Jurkat, Clone E6-1 (cell line): ENCODE measurements at places on chromosomes 4 and X.
A peak's percentile ranks its signal among the peaks of the same experiment; 100 is the strongest.

GRCh38 chr4:61628282-61628681 is 428.2 kb downstream of the ADGRL3 start:
- no peak for DNase-seq

GRCh38 chr4:74534121-74534520 is 89.2 kb downstream of the AREG start:
- no peak for DNase-seq

- no peak for DNase-seq
These were observed 3.5 kb downstream of the EMD start for GRCh38 chrX:154382483-154383069.

DNA sequence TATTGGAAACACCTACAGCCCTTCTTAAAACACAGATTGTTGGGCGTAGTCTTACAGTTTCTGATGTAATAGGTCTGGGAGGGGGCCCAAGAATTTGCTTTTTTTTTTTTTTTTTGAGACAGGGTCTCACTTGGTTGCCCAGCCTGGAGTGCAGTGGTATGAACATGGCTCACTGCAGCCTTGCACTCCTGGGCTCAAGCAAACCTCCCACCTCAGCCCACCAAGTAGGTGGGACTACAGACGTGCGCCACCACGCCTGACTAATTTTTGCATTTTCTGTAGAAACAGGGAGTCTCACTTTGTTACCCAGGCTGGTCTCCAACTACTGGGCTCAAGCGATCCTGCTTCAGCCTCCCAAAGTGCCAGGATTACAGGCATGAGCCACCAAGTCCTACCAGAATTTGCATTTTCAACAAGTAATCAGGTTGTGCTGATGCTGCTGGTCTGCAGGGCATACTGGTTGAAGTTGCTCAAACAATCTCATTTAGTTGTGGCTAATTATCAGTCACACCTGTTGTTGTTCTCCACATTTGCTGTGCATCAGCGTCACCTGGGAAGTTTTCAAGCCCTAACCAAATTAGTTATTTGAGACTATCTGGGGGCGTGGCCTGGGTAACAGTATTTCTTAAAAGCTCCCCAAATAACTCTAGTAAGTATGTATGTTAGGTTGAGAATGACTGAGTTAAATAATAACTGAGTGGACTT is 14.0 kb downstream of the TMEM154 start:
- DNase-seq = no peak

DNA sequence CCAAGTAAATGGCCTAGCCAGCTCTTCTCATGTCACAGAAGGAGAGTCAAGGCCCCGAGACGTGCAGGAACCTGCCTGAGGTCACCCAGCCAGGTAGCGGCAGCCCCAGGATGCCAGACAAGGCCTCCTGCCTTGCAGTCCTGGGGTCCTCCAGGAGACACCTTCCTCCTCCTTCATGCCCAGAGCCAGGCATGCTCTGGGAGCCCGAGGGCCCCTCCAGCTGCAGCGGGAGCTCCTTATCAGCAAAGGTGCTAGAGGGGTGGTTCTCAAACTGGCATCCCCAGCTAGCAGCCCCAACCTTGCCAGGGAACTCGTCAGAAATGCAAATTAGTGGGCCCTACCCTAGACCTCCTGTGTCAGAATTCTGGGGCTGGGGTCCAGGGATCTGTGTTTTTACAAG is 56.2 kb upstream of the AFAP1 start:
- no peak for DNase-seq

GRCh38 chr4:8871417-8872401 is at the start of gene HMX1:
TSS of gene HMX1 (minus strand) at chr4:8871839. CDS start at chr4:8871614, 225 bp downstream.
- no peak for DNase-seq

- DNase-seq = no peak
These were observed 186.4 kb downstream of the BCOR start for GRCh38 chrX:39911278-39911897.

DNA sequence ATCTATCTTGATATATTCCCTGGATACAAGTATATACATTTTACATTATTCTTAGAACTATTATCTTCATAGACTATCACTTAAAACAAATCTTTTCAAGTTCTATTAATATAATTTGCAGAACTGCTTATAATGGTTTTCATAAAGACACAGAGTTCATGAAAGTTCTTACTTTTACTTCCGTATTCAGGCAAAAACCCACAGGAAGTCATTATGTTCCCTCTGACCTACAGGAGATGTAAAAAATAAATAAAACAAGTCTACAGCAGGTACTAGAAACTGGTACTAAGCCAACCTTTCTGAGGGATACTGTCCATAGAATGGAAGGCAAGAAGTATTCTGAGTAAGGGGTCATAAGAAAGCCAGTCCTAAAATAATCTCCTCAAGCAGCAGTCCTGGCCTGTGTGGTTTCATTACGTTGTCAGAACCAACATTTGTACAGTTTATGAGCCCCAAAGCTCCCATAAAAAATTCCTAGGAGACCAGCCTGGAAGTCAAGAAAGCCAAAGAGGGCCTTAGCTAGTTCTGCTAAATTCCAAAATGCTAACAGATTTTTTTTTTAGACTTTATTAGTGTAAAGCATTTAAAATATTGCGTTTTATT is 68.6 kb downstream of the CAMK2D start:
- no peak for DNase-seq

DNA sequence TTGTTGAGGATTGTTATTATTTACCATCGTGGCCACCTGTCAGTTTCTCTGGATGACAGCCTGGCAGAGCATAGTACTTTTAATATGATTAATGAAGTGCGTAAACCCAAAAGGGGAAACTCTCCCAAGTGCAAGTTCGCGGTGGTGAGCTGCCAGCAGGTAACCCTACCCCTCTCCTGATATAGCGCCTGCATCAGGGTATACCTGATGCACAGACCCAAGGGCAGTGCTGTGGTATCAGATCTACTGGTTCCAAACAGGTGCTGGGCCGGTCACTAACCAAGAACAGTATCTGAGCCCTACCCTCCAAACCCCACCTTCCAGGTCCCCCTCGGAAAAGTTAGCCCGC is 1.6 kb downstream of the RNF150 start:
- DNase-seq = no peak

DNA sequence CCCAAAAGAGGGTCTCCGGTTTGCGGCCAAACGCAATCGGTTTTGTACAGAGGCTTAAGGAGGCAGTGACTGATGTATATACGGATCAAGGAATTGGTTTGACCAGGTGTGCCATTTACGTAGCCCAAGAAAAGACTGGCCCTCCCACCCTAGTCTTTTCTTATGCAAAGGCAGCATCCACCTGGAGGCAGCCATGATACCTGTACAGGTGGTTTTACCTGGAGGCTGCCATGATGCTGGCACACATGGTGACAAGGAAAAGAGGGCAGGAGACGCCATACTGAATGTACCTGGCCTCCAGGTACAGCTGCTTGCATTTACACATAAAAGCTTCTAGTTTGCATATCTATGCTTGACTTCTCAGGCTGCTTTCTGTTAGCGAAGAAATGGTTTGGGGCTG is 917.7 kb upstream of the INTU start:
- no peak for DNase-seq

- no peak for DNase-seq
These were observed 61.5 kb upstream of the TBL1X start for GRCh38 chrX:9403374-9403773.

DNA sequence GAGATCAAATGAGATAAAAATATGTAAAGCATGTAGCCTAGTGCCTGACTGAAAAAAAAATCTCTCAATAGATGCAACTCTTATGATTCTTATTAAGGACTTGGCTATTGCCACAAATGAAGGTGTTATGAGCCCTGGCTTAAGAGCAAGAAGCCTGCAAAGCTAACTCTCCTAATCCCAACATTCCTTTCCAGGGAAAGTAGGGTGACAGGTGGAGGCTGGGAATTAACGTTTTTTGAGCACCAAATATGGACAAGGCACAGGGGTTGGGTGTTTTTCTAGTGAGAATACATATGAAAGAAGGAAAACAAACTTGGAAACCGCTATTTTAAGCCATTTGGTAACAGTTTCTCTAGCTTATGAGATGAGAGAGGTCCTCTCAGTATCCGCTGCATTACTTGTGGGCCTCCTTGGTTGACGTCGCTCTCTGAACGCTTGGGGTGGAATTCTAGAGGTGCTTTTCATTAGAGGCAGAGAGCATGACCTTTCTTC is 2.4 kb downstream of the RHOH start:
- no peak for DNase-seq

GRCh38 chrX:5380426-5380825 is 848.2 kb downstream of the NLGN4X start:
- DNase-seq = no peak

GRCh38 chr4:6856391-6856790 is 53.2 kb upstream of the TBC1D14 start:
- DNase-seq = no peak

DNA sequence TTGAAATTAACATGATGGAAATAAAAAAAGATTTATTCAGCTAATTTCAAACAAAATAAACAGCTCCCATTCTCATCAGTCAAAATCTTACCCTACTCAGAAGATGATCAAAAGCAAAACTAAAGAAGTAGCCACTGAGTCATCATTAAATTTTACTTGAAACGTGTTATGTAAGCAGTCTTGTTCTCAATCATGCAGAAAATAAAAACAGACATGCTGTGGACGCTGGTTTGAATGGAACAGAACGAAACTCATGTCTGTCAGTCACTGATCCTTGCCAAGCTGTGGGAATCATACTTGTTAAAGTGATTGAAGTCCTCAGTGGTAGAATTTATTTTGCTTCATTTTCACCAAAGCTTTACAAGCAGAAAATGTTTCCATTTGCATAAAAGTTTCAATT is 77.2 kb upstream of the TLR3 start:
- no peak for DNase-seq

DNA sequence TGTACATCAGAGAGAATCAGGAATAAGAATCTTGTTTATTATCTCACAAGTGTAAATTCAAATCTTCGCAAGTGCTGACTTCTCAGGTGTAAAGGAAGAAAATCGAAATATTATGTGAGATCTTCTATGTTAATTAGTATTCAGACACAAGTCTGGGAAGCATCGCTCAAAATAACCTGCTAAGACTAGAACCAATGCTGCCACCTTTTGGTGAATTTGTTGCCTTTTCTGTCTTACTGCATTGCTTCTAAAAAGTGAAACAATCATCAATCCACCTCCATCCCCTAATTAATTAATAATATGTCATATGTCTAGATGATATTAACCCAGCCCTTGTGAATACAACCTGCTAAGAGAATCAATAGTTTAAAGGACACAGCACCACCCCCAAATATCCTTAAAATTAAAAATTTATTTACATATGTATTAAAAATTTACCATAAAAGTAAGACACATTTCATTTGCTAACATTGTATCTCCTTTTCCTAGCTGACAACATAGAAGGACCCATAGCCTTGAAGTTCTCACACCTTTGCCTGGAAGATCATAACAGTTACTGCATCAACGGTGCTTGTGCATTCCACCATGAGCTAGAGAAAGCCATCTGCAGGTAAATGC is 3.5 kb downstream of the EPGN start:
- DNase-seq = peak; percentile 36

DNA sequence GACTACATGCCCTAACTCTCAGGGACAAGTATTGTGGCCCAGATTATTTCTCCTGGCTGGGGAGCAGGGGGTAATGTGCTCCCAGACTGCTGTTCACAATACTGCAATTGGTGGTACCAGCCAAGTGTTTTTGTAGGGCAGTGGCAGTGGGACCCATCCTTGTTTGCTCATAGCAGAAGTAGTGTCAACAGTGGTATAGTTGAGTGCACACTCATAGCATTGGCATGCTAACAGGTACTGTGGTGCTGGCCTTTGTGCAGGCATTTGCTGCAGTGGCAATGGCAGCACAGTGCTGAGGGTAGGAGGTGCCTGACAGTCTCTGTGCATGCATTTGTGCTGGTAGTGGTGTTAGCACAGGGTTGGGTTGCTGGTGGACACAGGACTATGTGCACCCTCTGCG is 995.0 kb downstream of the SH3BGRL start:
- DNase-seq = no peak

GRCh38 chr4:162847945-162848549 is 318.6 kb downstream of the NAF1 start:
- no peak for DNase-seq

GRCh38 chrX:147894366-147894963 is 17.3 kb upstream of the FMR1 start:
- DNase-seq = no peak

DNA sequence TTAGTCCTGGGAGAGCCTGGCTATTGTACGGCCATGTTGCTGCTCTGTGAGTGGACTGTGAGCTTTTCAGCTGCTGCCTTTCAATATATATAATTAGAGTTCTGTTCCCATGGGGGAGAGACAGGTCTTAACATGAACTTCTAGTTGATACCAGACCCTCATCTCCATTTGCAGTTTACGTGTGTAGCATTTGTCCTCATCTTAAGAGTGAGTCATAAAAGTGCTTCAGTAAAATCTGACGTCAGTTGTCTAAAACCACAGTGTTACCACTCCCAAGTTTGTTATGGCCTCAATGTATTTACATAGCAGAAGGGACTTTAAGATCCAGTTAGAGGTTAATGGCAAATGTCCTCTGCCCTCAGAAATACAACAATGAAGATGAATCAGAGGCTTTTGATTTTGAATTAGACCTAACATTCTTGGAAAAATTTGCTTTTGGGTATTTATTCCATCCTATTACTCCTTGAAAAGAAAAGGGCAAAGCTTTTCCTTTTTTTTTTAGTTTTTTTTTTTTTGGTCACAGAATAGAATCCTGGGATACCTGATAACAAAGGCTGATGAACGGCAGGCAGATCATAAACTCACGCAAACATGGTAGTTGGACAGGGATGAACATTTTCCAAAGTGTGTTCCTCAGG is 38.6 kb downstream of the PHOX2B start:
- no peak for DNase-seq

- DNase-seq = no peak
These were observed 3.2 kb downstream of the RGS12 start for GRCh38 chr4:3295837-3296624.

- DNase-seq = no peak
These were observed 82.5 kb downstream of the GPAT3 start for GRCh38 chr4:83618431-83618830.

GRCh38 chr4:7075962-7076695 is 8.3 kb upstream of the GRPEL1 start:
- DNase-seq = no peak

DNA sequence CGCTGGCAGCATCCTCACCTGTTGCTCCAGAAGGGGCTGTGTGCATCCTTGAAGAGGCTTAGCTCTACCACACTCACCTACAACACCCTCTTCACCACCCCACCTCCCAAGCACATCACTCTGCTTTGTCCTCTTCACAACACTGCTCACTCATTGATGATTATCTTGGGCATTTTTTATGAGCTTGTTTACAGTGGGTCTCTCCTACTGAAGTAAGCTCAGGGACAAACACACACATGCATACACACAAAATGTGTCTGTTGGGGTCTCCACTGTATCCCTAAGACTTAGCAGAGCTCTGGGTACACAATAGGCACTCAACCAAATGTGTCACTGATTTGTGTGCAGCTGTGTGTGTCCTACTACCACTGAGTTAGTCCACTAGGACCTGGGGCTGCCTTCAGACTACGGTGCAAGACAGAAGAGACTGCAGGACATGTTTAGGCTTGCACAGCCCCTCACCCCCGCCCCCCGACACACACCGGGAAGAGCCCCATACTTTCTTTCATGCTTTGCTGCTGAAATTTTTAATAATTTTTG is 1.3 kb upstream of the GABRE start:
- no peak for DNase-seq
